ENCODE measurements at places on chromosomes 3 and 15.

DNA sequence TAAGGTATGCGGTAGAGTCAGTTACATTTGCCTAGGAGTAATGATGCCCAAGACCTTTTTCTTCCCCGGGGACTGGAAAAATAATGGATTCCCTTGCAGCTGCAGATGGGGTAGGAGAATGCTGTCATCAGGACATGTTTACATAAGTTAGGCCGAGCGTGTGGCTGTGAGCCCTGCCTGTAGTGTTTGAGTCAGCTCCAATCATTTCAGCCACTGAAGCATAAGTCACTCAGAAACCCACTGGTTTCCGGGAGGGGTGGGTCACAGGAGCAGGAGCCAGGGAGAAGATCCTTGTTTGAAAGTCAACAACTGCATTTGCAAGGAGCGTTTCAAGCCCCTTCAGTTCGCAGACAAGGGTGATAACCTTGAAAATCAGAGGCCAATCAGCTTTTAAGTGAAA lies 562.3 kb downstream of the MCTP2 start:
- DNase-seq, result no peak

- DNase-seq, result no peak
These were observed 5.3 kb upstream of the STRA6 start for GRCh38 chr15:74207652-74208440.

GRCh38 chr3:4408958-4409357 lies 58.1 kb downstream of the SUMF1 start:
- DNase-seq, result no peak

DNA sequence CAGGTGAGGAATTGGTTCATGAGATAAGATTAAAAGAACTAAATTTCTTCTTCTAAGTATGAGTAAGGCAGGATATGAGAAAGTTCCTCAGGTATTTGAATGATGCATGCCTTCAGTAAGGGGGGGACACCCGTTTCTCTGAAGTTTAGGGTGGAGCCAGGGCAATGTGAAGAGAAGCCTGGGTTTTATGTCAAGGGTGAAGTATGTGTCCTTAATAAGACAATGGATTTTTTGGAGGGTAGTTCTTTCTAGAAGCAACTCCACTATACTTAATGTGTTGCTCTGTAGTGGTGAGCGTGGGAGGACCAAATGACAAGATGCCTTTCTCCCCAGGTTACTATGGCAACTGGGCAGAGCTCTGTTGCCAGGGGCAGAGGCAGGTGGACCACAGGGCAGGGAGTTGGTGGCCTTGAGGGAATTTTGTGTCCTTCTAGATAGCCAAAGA lies 44.0 kb downstream of the PHLDB2 start:
- DNase-seq, result no peak

- DNase-seq, result no peak
These were observed 26.1 kb downstream of the TFRC start for GRCh38 chr3:196055683-196056270.

DNA sequence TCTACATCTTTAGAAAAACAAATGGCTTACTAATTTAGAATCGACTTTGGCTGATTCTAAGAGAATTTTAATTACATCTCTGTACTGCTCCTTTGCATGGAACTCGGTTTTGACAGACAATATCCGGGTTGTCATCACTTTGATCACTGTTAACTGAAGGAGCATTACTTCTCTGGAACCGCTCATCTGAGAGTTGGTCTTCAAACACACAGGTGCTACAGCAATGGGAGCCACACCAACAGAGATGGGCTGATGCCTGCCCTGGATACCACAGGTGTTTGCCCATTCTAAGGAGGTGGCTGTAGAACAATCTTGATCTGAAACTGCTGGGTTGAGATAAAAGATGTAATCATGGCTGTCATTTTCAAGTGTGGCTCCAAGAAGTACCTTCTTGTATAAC lies 21.6 kb downstream of the LINS1 start:
- peak; percentile 38 for DNase-seq

- DNase-seq, result no peak
These were observed 320.5 kb downstream of the DOCK3 start for GRCh38 chr3:50995085-50995824.

DNA sequence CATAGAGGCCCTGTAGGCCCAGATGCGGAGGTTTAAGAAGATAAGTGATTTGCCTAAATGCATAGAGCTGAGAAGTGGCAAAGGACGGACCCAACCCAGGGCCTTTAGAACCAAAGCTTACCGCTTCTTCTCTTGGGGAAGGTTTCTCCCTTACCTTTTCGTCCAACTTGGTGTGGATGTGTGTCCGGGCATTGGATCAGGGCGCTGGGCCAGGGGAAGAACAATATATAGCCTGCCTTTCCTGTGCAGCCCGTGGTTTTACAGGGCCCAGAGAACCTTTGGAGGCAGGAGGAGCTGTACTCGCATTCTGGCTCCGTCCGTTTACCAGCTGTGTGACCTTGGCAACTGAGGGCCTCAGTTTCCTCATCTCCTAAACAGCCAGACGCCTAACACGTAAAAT lies 686 bp upstream of the P3H2 start:
- DNase-seq, result no peak

GRCh38 chr3:164233951-164234350 lies 844.3 kb downstream of the SI start:
- DNase-seq, result no peak

- DNase-seq, result no peak
These were observed 285.0 kb downstream of the CLSTN2 start for GRCh38 chr3:140219923-140220452.

DNA sequence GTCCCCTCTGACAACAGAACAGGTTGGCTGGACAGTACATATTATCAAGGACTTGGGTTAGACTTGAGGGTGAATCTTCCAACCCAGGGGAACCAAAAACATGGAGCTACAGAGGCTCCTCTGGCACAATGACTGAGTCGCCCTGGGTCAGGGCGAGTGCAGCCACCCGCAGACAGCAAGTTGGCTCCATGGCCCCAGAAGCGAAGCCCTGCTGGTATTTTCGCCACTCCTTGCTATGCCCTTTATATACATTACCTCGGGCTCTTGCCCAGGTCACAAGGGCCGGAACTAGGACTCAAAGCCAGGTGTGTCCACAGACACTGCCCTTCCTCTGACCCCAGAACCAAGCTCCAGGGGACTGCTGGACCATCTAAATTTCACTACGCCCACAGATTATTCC lies 64.6 kb downstream of the ADCY5 start:
- DNase-seq, result no peak

DNA sequence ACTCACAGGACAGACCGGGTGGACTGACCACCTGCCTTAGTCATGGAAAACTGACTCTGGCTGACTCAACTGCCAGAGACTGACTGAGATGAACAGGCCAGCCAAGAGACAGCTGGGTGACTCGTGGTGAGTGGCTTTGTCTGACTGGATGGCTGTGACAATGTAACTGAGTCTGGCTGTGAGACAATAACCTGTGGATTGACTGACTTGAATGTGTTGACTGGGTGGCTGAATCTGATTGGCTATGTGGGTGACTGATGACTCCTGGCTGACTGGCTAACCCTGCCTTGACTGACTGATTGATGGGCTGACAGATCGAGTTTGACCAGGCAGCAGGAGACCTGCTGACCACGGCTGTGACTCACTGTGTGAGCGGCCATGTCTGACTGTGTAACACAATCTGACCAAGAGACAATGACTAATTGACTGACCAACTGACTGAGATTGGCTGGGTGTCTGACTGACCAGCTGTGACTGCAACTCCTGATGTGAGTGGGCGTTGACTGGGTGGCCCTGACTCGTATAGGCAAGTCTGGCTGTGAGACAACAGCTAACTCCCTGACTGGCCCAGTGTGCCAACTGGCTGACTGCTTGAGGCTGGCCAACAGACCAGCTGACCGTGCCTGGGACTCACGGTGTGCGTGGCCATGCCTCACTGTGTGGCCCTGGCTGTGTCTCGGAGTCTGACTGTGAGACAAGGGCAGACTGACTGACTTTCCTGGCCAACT lies 509.1 kb downstream of the SHQ1 start:
- DNase-seq, result no peak

GRCh38 chr15:63502137-63502766 lies 2.1 kb upstream of the USP3 start:
- DNase-seq, result no peak

DNA sequence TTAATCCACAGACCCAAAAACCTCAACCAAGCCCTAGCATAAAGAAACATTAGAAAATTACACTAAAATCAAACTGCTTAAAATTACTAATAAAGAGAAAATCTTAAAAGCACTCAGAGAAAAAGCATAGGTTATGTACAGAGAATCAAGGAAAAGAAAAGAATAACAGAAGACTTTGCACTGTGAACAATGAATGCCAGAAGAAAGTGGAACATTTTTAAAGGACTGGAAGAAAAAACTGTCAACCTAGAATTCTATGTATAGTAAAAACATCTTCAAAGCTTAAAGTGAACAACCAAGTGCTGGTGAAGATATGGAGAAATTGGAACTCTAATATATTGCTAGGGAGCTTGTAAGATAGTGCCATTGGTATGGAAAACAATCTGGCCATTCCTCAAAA lies 82.7 kb upstream of the SLC6A11 start:
- no peak for DNase-seq

- DNase-seq, result no peak
These were observed 660.1 kb upstream of the CBLB start for GRCh38 chr3:106528932-106529331.

DNA sequence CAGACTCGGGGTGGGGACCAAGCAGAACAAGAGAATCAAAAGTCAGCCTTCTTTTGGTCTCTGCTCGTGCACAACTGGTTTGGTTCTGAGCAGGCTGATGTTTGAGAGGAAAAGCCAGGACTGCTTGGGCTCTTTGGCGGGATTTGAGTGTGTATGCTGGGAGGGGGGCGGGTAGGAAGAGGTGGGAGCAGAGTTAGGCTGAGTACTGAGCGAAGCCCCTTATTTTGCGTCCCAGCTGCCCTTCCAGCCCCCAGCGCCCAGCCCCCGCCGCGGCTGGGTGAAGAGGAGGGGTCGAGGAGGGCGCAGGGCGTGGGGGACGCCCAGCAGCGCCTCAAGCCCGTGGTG lies 153.5 kb upstream of the GOLIM4 start:
- DNase-seq, result no peak

DNA sequence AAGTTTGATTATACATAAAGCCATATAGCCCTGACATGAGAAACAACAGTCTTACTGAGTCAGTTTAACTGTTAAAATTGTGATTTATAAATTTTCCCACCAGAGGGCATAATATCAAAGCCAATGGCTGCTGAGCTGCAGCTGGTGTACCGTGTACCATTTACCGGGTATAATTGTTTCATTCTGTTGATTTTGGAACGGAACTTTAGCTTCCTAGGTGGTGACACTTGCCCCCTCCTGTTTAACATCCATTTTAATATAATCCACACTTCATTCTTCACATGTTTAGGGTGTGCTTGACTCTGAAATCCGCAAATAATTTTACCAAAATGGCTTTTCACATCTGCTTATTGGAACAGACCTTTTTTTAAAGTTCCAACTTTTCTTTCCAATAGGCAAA lies 72.8 kb downstream of the SLC9A9 start:
- DNase-seq, result peak; percentile 58

DNA sequence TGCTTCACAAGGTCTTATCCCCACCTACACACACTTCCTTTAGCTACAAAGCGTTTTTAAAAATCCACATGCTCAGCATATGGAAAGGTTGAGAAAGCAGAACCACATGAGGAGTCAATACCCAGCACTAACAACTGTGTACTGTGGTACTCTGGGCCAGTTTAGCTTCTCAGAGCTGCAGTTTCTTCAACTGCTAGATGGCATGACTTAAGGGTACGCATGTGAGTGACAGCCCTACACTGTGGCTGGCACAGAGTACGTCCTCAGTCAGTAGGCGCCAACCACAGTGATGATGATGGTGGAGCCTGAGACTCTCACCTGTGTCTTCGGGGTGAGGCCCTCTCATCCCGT lies 17.4 kb downstream of the CCDC12 start:
- DNase-seq, result no peak

GRCh38 chr15:72994534-72995177 lies 57.6 kb upstream of the NEO1 start:
- DNase-seq, result no peak

DNA sequence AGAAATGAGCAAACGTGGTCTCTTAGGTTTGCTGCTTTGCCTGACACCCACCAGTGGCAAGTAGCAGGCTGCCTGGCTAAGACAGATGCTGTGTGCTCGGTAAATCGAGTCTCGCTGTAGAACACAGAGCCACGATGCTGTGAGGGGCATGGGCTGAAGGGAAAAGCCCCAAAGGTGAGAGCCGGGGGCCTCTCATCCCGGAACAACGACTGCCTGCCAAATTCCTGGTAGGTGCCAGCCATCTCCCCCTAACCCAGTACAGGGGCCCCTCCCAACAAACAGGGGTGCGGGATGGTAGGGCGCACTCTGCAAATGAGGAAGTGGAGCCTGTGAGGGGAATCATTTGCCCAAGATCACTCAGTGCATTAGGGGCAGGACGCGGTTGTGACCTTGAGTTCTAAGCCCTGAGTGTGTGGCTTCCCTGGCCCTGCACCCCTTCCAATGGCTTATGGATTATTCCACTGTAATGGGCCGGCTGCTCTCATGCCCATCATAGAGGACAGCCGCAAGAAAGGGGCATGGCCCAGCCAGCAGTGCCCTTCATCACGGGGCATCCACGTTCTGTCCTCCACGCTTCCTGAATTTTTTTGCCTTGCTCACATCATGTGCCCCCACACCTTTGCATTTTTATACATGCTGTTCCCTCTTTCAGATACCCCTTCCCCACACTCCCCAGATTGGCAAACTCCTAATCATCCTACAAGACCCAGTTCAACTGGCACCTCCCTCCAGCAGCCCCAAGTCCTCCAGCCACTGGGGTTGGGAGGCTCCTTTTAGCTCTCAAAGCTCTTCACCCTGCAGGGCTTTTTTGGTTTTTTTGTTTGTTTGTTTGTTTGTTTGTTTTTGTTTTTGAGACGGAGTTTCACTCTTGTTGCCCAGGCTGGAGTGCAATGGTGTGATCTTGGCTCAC lies 125.4 kb downstream of the NUP210 start:
- DNase-seq, result no peak

DNA sequence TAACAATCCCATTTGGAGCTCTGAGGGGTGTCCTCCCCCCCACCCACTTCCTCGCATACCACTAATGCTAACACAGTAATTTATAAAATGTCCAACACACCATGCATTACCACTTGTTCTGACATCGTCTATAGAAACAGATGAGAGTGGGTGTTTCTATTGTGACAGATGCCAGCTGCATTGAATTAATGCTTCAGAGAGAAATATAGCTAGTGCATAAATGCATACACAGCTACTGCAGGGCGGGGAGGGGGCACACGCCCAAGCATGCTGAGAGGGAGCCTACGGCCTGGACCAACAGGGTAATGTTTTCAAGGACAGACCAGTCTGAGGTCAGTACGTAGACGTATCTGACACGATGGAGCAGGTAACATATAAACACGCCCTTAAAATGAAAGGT lies 106.0 kb upstream of the FEZF2 start:
- DNase-seq, result no peak

GRCh38 chr3:125212091-125212508 lies 448 bp downstream of the SLC12A8 start:
- no peak for DNase-seq

DNA sequence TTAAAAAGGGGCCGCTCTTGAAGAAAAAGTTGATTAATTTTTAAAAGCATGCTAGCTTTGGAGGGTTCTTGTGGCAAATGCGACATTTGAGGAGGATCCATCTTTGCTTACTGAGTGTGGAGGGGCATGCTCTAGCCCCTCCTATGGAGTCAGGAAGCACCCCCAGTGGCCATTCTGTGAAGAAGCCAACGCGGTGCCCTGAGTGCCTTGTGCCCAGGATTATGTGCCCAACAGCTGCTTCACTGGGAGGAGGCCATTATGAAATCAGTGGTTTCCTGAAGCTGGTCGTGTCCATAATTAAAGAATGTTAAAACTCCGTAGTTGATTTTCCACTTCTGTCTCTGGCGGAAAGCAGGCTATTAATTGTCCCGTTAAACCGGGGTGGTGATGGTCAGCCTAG lies 69.1 kb upstream of the TNFAIP8L3 start:
- DNase-seq, result no peak
